ENCODE measurements at places on chromosomes 6 and 20. TPM values are rescaled to one million over a fixed set of nuclear protein-coding genes. Genes with fewer than 3 reads are reported as not detected.

GRCh38 chr20:46893877-46894578 lies 615 bp upstream of the EYA2 start:
- H3K4me1 ChIP-seq, result peaks cover 34% of the 10 kb centered on the region
- DNase-seq, result no peak
- peak overlapping the region; percentile 89 for H3K4me3 ChIP-seq
- H3K27me3 ChIP-seq, result peaks cover 2% of the 10 kb centered on the region
- peaks cover 5% of the 10 kb centered on the region for H3K36me3 ChIP-seq

The BRD2 gene
- total RNA-seq, result 213 TPM

DNA sequence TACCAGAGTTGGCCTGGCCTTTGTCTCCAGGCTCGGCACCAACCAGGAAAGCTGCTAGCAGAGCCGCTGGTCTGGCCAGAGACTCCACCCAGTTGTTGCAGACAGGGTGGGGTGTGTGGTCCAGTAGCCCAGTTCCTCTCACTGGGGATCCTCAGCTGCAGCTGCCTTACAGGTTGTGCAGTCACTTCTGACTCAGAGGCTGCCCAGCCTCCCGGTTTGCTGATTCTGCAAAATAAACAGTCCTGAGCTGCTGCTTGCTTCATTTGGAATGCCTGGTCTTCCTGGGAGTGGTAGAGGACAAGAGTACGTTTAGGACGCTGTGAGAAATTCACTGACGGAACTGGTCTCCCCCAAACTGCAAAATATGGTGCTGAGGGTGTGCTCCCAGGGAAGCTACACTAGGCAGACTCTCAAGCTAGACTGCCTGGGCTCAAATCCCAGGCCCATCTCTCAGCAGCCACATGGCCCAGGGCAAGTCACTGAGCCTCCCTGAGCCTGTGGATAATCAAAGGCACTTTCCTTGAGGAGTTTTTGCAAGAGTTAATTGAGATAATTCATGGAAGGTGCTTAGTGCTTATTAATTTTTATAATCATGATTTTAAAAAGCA lies 246.1 kb downstream of the TFAP2C start:
- H3K27ac ChIP-seq, result peak overlapping the region; percentile 50
- no peak overlapping the region for H3K4me3 ChIP-seq
- H3K4me1 ChIP-seq, result peaks cover 6% of the 10 kb centered on the region
- peaks cover 3% of the 10 kb centered on the region for H3K27me3 ChIP-seq
- H3K36me3 ChIP-seq, result peaks cover 5% of the 10 kb centered on the region

The TP53TG5 gene
- total RNA-seq, result not detected

Data from glutamatergic neuron (in vitro differentiated cells).